ENCODE measurements at places on chromosomes 16 and 17. TPM values are rescaled to one million over a fixed set of nuclear protein-coding genes. Genes with fewer than 3 reads are reported as not detected.

- DNase-seq, result no peak
Measured at GRCh38 chr17:50013079-50013478, 18.1 kb upstream of the DLX3 start.

The IL34 gene
- 4.1 TPM for total RNA-seq

GRCh38 chr17:81184555-81184954 is 18.5 kb upstream of the AATK start:
- DNase-seq, result peak; percentile 15

- peak; percentile 64 for DNase-seq
Measured at GRCh38 chr16:72536723-72537435, 364.9 kb upstream of the PMFBP1 start.

DNA sequence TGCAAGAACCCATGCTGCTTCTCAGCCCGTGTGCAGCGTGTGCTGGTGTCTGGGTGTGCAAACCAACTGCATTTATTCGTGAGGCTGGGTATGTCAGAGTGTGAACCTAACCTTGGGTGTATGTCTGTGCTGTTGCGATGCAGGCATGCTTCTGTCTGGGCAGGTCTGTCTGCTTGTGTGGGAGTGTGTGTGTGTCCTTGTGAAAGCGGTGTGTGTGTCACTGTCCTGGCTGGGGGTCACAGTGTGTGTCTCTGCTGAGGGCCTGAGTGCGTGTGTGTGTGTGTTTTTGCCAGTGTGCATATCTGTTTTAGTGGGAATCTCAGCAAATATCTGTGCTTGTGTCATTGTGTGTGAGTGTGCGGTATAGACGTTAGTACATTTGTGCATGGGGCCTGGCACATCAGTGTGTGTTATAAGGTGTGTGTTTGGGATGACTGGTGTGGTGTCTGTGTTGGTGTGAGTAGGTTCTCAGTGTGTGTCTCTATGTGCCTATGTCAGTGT is 121.8 kb downstream of the CYLD start:
- DNase-seq, result no peak

DNA sequence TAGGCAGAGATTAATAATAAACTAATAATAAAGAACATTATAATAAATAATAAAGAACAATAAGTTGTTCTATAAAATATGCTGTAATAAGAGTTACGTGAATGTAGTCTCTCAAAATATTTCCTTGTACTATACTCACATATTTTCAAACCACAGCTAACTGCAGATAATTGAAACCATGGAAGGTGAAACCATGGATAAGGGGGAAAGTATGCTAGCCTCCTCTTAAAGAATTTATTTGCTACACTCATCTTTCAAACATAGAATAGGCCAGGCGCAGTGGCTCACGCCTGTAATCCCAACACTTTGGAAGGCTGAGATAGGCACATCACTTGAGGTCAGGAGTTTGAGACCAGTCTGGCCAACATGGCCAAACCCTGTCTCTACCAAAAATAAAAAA is 18.5 kb downstream of the CYTH1 start:
- no peak for DNase-seq

GRCh38 chr17:19727501-19728078 is 11.2 kb upstream of the SLC47A2 start:
- peak; percentile 84 for DNase-seq

DNA sequence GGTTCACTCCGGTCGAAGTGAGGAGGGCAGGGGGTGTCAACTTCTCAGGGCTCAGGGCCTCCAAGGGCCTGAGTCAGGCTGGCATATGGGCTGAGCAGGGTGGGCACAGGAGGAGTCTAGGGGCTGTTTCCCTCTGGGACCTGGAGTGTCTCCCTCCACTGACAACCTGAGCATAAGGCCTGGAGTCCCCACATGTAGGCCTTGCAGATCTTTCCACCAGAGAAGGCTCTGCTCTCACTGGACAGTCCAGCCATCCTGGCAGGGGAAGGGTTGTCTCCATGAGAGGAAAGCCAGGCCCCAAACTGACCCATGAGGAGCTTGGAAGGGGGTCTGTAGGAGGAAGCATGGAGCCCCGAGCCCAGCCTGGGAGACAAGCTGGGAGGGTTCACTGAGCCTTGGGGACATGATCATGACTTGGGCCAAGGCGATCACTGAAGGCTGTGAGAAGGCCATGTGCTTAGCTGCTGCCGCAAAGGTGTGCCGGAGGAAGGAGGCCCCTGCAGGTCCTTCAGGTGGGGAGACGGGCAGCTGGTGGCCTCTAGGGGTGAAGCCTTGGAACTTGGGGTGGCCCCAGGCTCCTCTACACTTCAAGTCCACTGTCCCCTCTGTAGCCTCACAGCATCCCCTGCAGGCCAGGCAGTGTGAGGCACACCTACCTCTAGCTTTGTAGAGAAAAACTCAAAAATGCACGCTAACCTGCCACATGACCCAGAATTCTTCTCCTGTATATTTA is 9.9 kb downstream of the CMTM2 start:
- peak; percentile 50 for DNase-seq

GRCh38 chr17:81371910-81372760 is 23.1 kb upstream of the BAHCC1 start:
- DNase-seq, result peak; percentile 41

The USP10 gene
- total RNA-seq, result 70.6 TPM

GRCh38 chr16:11144122-11144521 is 111.9 kb downstream of the SOCS1 start:
- DNase-seq, result no peak

DNA sequence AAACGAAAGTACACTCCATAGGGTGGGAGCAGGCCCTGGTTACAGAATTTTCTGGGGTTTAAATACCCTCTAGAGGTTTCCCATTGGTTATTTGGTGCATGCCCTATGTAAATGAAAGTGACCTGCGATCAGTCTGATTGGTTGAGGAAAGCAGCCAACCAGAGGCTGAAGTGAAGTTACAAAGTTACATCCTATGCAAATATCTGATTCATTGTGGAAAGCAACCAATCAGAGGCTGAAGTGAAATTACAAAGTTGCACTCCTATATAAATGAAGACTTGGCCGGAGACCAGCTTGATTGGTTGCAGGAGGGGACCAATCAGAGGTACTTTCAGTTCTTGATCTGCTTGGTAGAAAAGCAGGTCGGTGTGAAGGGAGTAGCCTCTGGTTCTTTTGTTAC is 24.4 kb downstream of the NAA60 start:
- DNase-seq, result peak; percentile 63

DNA sequence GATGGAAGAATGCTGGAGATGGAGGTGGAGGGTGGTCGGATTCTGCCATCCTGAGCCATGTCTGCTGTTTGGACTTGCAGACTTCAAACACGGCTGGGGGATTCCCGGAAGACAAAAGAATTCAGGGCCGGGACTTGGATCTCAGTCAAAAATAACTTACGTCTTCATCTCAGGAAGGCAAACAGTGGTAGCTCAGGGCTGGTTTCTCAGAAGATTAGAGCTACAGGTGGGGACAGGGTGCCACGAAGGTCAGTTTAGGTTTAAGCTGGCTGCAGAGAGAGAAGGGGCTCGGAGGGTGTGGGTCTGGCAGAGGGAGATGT is 4.3 kb upstream of the RHBDL3 start:
- DNase-seq, result no peak

DNA sequence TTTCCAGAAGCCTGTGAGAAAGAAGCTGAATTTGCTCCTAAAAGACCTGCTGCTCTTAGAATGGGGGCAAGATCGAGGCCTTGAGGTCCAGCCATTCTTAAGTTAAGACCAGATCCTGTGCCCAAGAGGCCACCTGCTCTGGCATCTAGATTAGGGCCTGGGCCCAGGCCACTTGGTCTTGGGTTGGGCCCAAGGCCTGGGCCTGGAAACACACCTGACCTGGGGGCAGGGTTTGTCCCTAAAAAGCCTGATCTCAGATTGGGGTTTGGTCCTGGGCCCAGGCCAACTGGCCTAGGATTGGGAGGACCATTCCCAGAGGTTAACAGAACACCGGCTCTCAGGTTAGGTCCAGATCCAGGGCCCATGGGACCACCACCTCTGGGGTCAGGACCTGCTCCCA is 12.9 kb downstream of the CHTF8 start:
- no peak for DNase-seq

The RHBDL1 gene
- total RNA-seq, result 0.80 TPM

GRCh38 chr16:68031951-68032350 is 8.9 kb downstream of the DUS2 start:
- DNase-seq, result no peak

GRCh38 chr17:17931159-17931558 is 41.0 kb downstream of the TOM1L2 start:
- no peak for DNase-seq

DNA sequence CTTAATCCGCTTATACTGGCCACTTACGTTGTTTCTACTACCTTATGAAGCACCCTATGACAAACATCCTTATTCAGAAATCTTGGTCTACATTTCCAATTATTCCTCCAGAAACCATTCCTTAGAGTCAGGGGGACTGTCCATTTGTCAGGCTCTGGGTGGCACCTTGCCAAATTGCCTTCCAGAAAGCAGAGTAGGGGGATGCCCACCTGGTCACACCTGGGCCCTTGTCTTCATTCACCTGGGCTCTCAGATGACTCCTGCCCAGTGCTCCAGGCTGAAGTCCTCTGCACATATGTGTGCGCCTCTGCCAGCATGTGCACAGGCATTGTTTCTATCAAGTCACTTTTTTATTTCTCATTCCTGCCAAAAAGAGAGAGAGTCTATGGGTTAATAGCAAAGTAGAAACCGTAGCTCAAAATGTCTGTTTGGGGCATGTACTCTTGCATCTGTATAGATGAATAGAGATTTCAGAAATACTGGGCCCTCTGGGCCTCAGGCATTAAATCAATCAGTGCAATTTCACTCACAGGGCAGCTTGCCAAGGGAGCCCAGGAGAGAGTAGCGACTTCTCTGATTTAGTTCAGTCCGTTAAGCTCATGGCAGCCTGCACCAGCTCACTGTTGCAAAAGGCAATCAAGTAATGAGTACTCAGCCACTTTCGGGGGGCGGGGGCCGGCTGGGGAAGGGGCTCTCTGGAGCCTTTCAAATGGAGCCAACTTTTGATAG is 104.7 kb downstream of the SOCS1 start:
- DNase-seq, result no peak

GRCh38 chr16:3027983-3028715 is 4.3 kb downstream of the THOC6 start:
- DNase-seq, result peak; percentile 27

The ADGRG1 gene
- total RNA-seq, result 1.3 TPM

The C1QL1 gene
- total RNA-seq, result 2.5 TPM

The GRIN2A gene
- total RNA-seq, result not detected

DNA sequence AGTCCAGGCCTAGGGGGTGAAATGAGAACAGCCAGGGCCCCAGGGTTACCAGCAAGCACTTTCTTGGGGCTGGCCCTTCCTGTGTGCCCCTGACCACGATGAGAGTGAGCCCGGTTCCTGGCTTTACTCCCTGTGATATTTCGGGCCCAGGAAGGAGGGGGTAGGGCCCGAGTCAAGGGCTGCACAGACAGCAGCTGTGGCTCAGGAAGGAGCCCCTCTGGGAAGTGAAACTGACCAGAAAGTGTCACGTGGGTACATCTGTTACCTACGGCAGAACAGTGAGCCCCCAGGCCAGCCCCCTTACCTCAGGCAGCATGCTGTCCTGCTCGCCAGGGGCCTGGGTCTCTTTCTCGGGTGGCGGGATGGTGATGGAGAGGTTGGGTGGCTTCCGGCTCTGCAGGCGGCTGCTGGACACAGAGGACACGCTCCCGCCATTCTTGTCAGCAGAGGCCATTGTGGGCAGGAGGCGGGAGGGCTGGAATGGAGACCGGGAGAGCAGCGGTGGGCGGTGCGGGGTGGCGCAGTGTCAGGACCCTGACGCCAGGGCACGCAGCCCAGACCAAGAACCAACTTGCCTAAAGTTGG is 13.8 kb downstream of the AANAT start:
- DNase-seq, result no peak

DNA sequence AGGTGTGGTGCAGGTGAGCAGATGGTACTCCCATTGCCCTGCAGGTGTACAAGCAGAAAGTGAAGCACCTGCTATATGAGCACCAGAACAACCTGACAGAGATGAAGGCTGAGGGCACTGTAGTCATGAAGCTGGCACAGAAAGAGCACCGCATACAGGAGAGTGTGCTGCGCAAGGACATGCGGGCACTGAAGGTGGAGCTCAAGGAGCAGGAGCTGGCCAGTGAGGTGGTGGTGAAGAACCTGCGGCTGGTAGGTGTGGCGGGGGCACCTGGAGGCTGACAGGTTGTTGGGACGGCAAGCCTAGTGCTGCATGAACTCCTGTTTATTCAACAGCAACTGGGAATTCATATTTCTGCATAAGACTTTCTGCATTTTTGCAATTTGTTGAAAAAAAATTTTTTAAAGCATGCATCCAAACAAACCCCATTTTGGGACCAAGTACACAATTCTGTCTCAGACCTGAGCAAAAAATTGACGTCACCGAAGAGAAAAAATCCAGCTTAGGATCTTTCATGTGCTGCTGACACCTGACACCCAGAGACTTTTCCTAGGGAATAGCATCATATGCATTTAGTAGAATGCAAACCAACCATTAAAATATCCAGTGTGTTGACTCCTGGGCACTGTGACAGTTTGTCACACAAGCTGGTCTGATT is 13.5 kb upstream of the DBNDD1 start:
- DNase-seq, result no peak

- no peak for DNase-seq
Measured at GRCh38 chr17:77330602-77331081, 189.9 kb downstream of the SEC14L1 start.

DNA sequence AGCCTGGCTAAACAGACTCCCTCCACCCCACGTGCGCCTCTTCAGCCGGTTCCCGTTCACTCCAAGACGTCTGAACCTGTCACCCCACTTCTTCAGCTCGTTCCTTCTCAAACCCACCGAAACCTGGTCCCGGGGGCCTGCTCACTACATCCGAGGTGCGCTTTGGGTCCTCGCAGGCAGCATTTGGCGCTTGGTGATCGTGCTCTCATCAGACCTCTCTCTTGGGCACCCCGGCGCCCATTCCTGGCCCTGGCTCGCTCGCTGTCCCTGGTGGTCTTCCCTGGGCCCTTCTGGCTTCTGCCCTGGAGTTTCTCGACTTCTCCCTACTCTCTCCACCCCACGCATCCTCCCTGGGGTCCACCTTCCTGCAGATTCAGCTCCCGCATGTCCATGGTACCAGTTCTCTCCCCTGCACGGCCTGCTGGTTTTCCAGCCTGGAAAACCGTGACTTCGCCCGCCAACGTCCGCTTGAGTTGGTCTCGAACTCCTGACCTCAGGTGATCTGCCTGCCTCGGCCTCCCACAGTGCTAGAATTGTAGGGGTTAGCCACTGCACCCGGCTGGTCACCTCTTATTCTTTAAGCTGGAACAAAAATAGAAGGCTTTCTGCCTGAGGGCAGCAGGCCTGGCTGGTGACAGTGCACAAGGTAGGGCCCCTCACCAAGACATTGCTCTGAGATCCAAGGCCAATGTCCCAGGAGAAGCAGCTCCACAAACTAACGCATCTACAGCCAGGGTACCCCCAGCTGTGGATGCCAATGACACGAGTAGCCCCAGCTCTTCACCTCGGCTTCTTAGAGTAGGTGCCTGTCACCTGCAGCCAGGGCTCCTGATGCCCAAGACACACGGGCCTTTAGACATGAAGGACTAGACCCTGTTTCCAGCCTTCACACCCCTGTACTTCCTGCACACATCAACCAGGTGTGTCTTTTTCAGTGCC is 1.1 kb upstream of the MEAK7 start:
- DNase-seq, result no peak

Data from LHCN-M2 (cell line).